ENCODE measurements at places on chromosomes 13 and 19. TPM values are rescaled to one million over a fixed set of nuclear protein-coding genes. Genes with fewer than 3 reads are reported as not detected.

The ACP5 gene
- 4.3 TPM for total RNA-seq

The CEACAM16 gene
- 0.16 TPM for total RNA-seq

The ZNF813 gene
- total RNA-seq = 2.6 TPM

DNA sequence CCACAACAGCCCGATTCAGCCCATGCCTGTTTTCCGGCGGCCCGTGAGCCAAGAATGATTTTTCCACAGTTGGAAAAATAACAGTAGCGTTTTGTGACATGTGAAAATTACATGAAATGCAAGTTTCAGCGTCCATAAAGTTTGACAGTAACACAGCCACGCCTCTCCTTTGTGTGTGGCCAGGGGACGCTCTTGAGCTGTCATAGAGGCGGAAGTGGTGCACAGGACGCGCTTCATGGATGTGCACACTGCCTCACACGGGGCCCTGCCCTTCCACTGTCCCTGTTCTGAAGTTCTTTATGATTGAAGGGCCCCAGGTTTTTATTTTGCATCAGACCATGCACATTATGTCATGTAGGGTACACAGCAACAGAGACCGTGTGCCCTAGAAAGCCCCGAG, 12.4 kb upstream of the ELAVL1 start:
- H3K4me1 ChIP-seq = no peaks in the 10 kb centered on the region
- H3K4me3 ChIP-seq = no peak overlapping the region

DNA sequence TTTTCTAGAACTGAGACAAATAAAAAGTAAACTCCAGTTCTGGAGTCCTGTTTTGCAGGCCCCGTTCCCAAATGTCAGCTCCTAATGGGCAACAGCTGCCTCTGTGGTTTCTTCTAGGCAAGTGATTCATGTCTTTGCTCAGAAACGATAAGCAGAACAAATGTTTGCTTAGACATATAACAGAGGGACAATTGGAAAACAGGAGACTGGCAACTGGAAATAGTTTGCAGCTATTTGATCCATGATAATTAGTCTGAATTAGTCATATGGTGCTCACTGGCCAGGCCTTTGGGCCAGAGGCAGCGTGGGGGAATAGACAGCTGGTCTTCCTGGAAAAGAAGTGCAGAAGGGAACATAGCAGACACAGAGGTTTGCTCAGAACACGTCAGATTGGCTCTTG, 29.2 kb upstream of the TSHZ3 start:
- peak; percentile 55 for DNase-seq
- no peak overlapping the region for H3K27ac ChIP-seq
- H3K4me1 ChIP-seq = no peaks in the 10 kb centered on the region
- H3K36me3 ChIP-seq = no peaks in the 10 kb centered on the region

The CACNA1A gene
- total RNA-seq = 4.0 TPM

- no peaks in the 10 kb centered on the region for H3K27me3 ChIP-seq
- no peak for DNase-seq
- H3K36me3 ChIP-seq = no peaks in the 10 kb centered on the region
- H3K4me1 ChIP-seq = no peaks in the 10 kb centered on the region
- no peak overlapping the region for H3K27ac ChIP-seq
- no peak overlapping the region for H3K4me3 ChIP-seq
Observed at GRCh38 chr13:107534548-107534947, 680.8 kb downstream of the LIG4 start.

The CERS4 gene
- total RNA-seq = 60.8 TPM

The FGF9 gene
- 0.84 TPM for total RNA-seq

The SHANK1 gene
- total RNA-seq = 0.69 TPM

The URAD gene
- not detected for total RNA-seq

- no peaks in the 10 kb centered on the region for H3K4me1 ChIP-seq
- no peaks in the 10 kb centered on the region for H3K27me3 ChIP-seq
Observed at GRCh38 chr13:50323440-50324065, 308.3 kb downstream of the KCNRG start.
